ENCODE measurements at places on chromosomes 4 and X.
A peak's percentile ranks its signal among the peaks of the same experiment; 100 is the strongest.

GRCh38 chrX:129637217-129638109 is 17.3 kb downstream of the APLN start:
- peak; percentile 82 for DNase-seq

DNA sequence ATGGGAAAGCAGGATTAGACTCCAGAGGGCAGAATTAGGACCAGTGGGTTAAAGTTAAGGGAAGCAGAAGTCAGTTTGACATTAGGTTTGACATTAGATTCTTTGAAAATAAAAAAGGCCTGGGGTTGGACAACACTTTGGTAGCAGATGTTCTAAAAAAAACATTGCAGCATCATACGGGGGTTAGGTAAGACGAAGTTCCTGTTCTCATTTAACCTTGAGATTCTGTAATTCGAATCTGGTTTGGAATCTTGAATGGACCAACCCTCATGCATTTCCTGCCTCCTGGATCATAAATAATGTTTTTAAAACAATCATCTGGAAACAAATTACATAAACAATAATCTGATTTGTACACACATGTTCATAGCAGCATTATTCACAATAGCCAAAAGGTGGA is 181.0 kb downstream of the SHROOM3 start:
- no peak for DNase-seq

DNA sequence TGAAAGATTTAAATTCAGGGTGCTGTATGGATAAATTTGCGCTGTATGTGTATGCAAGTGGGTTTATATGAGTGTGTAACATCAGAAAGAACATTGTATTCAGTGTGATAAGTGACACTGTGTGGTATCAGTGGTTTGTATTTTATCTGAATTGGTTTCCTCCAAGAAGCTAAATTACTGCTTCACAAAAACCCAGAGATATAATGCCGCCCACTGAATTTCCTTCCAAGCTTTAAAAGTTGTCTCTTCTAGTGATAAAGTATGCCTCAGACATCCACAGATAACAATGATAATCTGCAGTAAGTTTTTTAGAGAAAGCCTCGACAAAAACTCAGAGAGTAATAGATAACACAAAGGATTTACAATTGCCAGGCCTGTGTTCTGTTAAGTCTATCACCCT is 710.6 kb upstream of the HS3ST1 start:
- no peak for DNase-seq

DNA sequence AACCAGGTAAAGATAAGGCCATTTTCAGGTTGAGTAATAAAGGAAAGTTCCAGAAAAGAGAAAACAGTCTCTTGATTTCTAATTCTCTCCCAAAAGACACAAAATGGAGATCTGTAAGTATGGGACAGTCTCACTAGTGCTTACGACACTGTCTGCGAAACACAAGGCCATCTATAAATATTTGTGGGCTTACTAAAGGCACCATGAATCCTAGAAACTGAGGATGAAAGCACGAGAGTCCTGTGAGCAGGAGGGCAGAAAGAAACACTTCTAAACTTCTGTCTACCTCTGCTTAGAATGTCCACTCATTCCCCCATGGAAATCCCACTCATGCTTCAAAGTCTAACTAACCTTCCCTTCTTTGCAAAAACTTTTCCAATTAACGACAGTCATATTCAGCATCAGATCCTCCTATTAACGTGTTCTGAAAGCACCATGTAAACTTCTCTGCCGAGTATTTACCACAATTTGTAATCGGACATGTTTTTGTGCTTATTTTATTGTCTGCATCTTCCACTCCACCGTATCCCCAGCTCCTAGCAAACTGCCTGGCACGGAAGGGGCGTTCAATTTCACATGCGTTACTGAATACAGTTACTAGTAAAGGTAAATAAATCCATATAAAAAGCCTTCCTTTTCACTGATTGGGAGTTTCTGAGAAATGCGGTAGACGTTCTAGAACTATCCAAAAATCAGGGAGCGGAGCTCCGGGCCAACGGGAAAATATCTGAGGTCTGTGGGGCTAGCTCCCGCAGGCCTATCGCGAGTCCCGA is 665 bp downstream of the PSMD10 start:
- DNase-seq, result no peak

DNA sequence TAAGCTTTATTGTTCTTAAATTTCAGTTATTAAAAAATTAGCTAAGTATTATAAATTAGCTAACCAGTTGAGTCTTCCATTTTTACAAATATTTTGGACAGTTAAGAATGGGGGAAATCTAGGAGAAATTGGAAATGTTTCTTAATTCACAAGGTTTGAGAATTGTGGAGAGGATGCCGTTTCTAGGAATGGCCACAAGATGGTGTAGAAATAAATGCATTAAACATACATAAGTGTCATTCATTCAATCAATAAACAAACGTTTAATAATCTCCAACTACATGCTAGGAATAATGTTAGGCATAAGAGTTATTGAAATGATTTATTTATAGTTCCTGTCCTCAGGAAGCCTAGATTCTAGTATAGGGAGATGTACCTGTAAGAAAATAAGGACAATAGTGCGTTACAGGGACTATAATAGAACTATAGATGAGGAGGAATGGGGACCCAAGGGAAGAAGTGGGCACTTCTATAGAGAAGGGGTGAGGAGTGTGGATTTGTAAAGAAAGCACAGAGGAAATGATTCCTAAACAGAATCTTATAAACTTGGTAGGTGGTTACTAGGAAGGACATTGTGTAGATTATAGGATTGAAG is 195.7 kb upstream of the ANK2 start:
- DNase-seq, result no peak

- peak; percentile 32 for DNase-seq
These were observed 96.5 kb upstream of the MAOA start for GRCh38 chrX:43559644-43560043.

DNA sequence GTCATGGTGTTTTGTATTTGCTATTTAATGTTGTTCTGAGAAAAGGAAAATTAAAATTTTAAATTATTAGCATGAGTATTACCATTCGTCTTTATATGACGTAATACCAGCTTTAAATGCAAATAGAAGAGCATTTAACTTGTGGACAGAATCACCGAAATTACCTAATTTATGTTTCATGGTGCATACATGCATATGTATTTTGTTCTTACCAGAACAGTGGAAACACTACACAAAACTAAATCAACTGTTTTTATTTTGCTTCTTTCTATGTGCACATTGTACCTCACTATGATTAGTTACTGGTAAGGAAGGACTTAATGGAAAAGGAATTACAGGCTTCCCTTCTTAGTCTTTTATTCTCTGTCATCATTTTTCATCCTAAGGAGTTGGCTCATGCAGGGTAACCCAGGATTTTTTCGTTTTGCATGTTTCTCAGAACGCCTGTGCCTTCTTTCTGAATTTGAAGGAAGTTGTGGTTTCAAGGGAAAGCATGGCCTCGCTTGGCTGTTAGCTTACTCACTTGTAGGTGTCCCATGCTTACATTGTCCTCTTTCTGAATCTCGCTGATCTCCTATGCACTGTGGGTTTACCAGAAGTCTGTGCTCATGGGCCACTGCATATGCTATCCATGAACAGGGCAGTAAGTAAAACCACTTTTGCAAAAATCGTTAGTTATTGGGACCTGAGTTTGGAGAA is 300.0 kb upstream of the PUDP start:
- DNase-seq, result no peak

GRCh38 chr4:37988670-37989069 is 28.5 kb downstream of the PTTG2 start:
- DNase-seq, result no peak

DNA sequence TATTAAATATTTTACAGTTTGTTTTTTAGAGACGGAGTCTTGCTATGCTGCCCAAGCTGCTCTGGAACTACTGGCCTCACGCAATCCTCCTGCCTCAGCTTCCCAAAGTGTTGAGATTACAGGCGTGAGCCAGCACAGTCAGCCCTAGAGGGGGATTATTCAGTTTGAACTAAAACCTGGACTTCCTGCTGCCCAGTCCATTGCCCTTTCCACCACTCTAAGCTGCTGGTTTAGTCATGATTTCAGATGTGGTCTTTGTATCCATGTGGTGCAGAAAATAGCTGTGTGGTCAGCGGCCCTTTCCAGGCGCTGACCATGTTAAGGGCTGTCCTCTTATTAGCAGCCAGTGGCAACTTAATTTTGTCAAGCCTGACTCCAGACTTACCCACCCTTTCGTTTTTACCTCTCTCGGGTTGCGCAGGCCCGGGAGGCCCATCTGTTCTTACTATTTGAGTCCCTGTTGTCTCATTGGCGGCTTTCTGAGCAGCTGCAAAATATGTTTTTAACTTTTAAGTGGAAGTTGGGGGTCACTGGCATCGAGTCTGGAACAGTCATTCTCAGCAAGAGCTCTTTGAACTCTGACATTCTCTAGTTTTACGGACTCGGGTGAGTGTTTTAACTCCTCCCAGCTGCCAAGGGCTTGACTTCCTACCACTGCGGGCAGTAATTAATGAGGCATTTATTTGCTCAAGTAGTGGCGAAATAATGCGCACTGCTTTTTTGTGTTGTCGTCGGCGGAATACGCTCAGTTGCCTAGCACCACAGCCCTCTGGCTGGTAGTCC is 773 bp upstream of the VMA21 start:
- no peak for DNase-seq

DNA sequence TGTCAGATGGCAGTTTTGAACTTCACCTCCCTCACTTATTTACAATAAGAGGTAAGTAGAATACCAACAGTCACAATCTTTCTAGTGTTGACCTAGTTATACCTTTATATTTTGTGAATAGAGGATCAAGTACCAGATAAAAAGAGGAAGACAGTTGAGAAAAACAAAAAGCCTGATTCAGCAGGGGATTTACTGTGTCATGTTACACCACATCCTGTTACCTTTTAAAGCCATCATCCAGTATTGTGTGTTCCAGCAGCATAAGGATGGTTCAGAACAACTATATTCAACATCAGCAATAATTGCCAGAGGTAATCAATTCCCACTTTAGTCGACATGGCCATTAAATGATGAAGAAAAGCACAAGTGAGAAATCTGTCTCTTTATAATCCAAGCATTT is 21.3 kb upstream of the CXCL6 start:
- DNase-seq, result no peak

GRCh38 chr4:37798616-37799015 is 27.9 kb upstream of the PGM2 start:
- no peak for DNase-seq

DNA sequence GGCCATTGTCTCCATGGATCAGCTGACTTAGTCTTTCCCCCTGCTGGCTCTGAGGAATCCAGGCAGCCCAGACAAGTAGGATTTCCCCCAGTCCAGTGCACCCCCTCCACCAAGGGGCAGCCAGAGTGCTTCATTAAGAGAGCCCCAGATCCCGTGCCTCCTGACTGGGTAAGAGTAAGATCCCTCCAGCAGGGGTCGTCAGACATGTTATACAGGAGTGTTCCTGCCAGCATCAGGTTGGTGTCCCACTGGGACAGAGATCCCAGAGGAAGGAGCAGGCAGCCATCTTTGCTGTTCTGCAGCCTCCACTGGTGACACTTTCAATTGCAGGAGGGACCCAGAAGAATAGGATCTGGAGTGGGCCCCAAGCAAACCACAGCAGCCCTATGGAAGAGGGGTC is 29.0 kb upstream of the INPP4B start:
- DNase-seq, result no peak

- DNase-seq, result no peak
These were observed 12.3 kb upstream of the DDX53 start for GRCh38 chrX:22987452-22987851.

GRCh38 chr4:84378356-84378755 is 120.7 kb downstream of the NKX6-1 start:
- no peak for DNase-seq

GRCh38 chr4:56134266-56134665 is 185.5 kb downstream of the CEP135 start:
- peak; percentile 55 for DNase-seq

GRCh38 chr4:138805736-138806135 is 209.8 kb upstream of the NOCT start:
- no peak for DNase-seq

DNA sequence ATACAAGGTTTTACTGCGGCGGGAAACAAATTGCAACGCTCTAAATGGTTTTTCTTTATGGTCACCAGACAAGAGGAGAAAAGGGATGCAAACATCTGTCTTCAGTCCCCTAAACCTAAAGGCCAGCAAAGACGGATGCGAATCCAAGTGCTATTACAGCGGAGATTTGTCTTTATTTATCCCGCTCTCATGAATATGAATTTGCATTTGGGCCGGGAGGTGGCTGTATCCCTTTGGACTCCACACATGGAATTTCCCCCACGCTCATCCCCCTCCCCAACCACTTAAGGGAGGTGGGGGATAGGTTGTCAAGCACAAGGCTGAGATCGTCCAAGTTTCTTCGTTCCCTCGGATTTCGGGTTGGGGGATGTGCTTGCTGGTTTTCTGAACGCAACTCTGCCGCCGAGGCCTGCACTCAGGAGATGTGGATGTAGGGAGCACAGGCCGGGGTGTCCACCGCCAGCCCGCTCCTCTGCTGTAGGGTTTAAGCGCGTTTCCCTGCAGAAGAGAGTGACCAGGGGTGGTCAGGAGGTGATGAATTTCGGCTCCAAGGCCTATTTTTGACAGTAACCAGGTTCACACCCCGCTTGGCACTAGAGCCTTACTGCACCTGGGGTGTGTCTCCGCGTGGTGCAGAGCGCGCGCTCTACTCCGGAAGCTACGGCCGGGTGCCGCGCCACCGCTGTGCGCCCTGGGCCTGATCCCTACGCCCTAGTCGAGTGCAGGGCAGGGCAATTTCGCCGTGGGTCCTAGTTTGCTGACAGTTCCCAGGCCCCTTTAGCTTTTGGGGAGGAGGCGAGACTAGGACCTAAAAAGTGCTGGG is 2.3 kb upstream of the PHOX2B start:
- no peak for DNase-seq

GRCh38 chrX:80876877-80877276 is 67.2 kb upstream of the BRWD3 start:
- no peak for DNase-seq

GRCh38 chrX:53716328-53717088 is 30.0 kb upstream of the HUWE1 start:
- DNase-seq, result no peak

DNA sequence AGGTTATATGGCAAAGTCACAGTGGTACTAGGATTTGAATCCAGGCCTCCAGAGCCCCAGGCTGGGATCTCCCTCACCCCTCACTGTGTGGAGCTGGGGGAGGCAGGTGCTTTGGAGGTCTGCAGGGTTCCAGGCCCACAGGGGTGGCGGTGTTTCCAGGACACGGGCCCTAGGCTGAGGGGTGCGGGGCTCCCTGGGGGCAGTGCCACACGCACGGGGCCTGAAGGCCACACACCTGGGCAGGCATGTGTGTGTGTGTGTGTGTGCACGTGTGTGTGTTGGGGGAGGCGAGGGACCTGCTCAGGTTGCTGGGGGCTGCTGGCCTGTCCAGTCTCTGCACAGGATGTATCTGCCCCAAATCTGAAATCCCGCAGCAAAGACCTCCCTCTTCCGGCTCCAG is 18.8 kb downstream of the SH3TC1 start:
- no peak for DNase-seq

DNA sequence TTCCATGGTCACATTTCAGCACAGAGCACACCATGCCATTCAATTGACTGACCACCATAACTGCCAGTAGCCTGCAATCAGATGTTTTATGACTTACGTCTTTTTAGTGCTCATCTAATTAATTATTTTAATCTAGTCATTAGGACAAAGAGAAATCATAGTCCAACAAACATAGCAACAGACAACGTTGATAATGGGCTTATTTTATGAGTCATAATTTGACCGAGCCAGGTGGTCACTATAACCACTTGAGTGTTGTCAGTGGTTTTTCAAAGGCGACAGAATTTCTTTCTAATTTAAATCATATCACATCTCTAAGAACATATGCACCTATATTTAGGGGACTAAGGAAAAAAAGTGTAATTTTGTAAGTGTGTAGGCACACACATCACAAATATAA is 1.9 kb downstream of the SEC24D start:
- DNase-seq, result no peak

GRCh38 chrX:20388594-20388993 is 121.9 kb upstream of the RPS6KA3 start:
- no peak for DNase-seq

All from right cardiac atrium (tissue), 5 donors.